ENCODE measurements at places on chromosomes 12 and 14.

DNA sequence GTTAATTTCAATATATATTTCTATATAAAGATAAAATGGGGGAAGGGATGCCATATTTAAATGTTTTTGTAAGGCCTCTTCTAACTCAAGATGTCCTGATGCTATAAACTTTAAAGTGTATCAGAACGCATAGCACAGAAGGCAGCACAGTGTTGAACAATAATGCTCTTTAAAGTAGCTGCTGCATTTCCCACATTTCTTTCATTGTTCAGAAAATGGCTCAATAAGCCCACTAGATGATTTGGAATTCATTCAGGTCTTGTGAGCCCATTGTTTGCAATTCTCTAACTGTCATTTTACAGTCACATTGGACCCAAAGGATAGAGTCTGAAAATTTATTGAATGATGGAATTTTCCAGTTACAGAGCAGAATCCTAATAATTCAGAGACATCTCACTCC is 64.0 kb upstream of the PCED1B start:
- no peak for DNase-seq

DNA sequence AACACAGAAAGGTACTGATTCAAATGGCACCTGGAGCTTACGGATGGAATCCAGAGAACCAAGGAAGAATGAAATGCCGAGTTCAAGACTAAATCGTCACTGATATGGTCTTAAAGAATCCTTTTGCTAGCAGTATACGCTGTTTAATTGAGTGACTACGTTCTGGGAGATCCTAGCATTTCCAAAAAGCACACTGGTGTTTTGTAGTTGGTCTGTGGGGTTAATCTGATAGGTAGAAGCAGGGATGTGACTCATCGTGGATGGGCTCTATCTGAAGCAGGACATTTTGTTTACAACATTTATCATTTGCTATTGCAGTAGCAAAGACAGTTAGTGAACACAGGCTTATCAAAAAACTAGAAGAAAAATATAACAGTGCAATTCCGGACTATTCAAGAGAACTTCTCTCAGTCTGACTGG is 169.2 kb upstream of the HMGA2 start:
- DNase-seq: no peak

- no peak for DNase-seq
These were observed 139.0 kb upstream of the LRIG3 start for GRCh38 chr12:59059088-59059935.

DNA sequence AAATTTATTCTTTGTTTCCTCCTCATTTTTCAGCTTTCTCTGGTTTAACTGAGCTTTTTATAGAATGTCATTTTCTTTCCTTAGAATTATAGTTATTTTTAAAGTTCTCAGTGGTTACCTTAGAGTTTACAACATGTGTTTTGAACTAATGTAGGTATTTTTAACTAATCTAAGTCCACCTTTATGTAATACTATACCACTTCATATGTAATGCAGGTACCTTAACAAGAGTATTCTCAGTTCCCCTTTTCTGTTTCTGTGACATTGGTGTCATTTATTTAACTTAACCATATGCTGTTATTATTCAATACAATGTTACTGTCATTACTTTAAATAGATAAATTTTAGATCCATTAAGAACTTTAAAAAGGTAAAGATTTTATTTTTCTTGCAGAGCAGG is 30.3 kb upstream of the KCNC2 start:
- no peak for DNase-seq
